Upper lobe of left lung (tissue), 6 donors: ENCODE measurements at places on chromosomes 4 and X.

DNA sequence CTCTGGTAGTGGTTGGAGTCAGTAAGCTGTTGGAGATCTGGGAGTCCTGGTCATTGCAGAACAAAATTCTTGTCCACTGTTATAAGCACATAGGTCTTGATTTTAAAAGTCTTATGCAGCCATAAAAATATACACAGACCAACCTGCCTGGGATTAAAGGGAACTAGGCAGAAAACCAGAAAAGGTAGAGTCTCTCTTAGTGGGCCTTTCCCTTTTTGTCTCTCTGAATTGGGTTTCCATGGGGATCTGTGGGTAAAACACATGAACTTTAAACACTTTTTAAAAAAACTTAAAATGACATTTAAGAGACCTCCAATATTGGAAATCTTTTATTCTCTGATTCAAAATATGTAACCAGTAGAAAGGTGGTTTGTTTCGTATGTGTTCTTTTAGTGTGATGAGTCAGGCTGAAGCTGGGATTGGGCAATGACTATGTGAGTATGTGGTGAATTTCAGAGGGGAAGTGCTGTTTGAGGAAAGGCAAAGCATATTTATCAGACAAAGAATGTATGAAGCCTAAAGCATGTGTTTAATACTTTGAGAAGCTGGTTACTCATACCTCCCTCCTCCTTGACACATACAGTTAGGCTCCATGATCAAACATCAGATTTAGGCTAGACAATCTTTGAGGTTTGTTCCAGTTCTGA, 29.6 kb downstream of the SLC16A2 start:
- DNase-seq, result no peak

DNA sequence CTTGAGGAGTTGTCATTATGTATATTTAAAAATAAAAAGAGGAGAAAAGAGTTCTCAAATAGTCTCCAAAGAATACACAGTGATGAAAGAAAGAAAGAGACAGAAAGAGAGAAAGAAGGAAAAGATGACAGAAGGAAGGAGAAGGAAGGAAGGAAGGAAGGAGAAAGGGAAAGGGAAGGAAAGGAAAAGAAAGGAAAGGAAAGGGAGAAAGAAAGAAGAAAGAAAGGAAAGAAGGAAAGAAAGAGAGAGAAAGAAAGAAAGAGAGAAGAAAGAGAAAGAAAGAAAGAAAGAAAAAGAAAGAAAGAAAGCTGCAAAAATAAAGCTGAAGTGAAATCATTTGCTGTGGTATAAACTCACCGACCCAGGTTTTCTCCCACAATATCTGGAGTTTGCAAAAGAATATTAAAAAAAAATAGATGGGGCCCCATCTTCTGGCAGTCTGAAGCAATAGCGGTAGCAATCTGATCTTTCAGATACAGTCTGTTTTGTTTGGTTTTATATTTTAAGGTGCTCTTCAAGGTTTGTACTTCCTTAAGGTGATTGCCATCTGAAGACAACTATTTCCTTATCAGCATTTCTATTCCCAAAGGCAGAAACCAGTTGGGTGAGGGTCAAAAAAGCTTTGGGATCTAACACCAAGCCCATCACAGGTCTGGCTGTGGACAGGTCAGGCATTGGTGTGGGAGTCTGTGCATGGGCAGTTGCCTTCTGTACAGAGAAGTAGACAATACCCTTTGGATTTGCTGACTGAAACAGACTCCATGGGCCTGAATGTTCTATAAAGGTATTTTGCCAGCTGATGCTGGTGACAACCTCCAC, 160.4 kb downstream of the CPEB2 start:
- no peak for DNase-seq

DNA sequence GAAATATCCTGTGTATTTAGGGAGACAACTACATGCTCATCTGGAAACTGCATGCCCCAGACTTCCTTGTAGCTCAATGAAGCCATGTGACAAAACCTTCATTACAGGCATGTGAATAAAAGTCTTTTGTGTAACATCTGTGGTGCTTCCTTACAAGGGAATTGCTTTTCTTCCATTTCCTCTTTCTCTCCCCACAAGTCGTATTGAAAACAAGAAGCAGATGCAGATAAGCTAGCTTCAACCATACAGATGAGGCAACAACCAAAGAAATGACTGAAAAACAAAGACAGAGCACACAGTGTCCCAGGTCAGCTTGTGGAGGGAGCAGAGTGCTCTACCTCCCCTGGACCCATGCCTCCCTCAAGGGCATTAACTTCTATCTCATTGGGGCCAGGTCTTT, 115.8 kb upstream of the INPP4B start:
- no peak for DNase-seq

- no peak for DNase-seq
These were observed 9.4 kb upstream of the CDS1 start for GRCh38 chr4:84573385-84574068.

- DNase-seq, result no peak
These were observed 140.3 kb upstream of the ZXDB start for GRCh38 chrX:57451426-57452020.

DNA sequence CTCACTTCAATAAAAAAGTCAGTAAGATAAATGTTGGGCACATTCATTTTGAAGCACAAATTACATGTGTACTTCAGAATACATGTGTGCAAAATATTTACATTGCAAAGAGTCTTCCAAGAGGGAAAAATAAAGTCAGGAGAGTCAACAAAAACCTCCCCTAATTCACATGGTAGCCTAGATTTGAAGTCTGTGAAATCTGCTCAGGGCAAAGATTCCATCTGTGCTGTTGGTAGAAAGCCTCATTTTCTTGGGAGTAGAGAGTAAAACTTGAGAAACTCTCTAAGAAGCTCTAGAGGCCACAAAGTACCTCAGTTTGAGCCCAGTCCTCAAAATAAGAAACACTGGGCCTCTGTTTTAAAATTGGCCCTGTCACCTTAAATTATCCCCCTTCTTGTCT, 303.4 kb downstream of the RAB28 start:
- no peak for DNase-seq

DNA sequence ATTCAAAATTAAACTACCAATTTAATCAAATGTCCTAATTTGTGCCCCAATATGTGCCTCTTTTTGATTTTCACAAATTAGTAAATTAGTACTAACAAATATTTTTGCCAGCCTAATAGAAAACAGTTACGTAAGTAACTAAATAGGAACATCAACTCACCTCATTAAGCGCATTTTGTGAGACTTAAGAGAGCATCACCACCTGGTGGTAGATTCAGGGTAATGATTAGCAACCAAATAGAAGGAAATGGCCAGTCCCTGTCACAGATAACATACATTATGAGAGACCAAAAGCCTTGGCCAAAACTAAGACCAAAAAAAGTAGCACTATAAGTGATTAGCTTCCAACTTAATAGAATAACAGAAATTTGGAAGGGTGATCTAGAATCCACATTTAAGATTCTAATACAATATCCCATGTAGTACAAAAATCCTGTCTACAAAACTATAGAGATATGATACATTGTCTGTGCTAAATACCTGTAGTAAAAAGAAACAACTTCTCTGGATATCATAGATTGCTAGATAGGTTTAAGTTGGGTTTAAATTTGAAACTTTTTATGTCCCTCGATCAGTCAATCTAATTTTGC, 46.7 kb downstream of the C4orf46 start:
- no peak for DNase-seq

GRCh38 chr4:7999695-8000094, 60.0 kb upstream of the AFAP1 start:
- DNase-seq, result no peak

GRCh38 chr4:8238515-8239053, 31.0 kb upstream of the HTRA3 start:
- DNase-seq, result no peak

DNA sequence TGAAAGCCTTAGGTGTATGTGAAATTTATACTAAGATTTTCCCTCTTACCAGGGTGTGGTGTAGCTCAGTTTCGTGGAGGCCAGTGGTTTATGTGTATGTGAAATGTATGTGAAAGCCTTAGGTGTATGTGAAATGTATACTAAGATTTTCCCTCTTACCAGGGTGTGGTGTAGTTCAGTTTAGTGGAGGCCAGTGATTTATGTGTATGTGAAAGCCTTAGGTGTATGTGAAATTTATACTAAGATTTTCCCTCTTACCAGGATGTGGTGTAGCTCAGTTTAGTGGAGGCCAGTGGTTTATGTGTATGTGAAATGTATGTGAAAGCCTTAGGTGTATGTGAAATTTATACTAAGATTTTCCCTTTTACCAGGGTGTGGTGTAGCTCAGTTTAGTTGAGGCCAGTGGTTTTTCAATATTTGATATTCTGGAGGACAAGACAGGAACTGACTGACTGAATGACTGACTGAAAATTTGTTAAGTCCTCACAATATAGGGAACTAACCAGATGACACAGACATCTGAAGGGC, 143.7 kb downstream of the NEXMIF start:
- DNase-seq, result no peak

- no peak for DNase-seq
These were observed 1.0 kb upstream of the OTOP1 start for GRCh38 chr4:4227510-4228355.

DNA sequence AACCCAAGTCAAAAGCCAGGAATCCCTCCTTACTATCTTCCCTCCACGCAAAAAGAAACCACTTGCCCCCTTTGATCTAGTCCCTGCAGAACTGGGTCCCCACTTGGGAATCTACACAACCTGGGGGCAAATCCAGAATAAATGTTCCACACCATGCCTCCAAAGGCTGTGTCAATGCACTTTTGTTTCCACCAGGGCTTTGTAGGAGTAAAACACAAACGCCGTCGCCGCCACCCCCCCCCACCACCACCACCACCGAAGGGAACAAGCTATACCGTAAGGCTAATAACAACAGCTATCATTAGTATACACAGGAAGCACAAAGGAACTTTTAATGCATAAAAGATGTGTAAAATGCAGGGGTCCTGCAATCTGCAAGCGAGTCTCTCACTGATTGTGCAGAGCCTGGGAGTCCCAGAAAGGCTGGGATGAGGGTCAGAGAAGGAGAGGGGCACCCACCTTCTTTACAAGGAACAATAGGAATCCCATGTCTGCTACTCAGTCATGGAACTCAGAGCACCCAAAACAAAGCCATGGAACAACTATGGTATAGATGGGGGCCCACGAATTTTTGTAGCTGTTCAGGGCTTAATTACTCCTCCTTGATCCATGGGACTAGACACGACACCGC, 13.2 kb downstream of the BCOR start:
- no peak for DNase-seq

- DNase-seq, result no peak
These were observed 143.2 kb downstream of the SH3KBP1 start for GRCh38 chrX:19744231-19744630.

- DNase-seq, result no peak
These were observed 66.4 kb upstream of the ATP6AP2 start for GRCh38 chrX:40514376-40514775.

- DNase-seq, result no peak
These were observed 47.0 kb downstream of the ANXA10 start for GRCh38 chr4:168139336-168139735.

GRCh38 chr4:10074767-10075105, 41.9 kb downstream of the WDR1 start:
- no peak for DNase-seq

- DNase-seq, result no peak
These were observed 256.5 kb upstream of the FAT1 start for GRCh38 chr4:186979961-186980745.

- DNase-seq, result no peak
These were observed 8.7 kb upstream of the JADE1 start for GRCh38 chr4:128800701-128801284.

- no peak for DNase-seq
These were observed 211.8 kb downstream of the PPP4R3C start for GRCh38 chrX:27251369-27251768.

DNA sequence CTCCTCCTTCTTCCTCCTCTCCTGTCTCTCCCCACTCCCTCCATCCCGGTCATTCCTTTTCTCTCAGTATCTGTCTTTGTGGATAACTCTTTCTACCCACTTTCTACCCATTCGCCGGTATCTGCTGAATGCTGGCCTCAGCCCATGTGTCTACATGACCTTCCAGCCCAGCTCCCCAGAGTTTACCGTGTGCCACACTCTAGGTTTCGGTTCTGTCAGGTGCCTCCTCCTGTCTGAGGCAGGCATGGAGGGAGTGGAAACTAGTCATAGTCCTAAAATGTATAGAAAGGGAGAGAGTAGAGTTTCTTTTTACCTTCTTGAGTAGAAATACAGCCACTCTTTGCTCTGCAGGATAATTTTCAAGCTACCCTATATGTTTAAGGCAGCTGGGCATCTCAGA, 33.5 kb upstream of the SCRG1 start:
- no peak for DNase-seq

DNA sequence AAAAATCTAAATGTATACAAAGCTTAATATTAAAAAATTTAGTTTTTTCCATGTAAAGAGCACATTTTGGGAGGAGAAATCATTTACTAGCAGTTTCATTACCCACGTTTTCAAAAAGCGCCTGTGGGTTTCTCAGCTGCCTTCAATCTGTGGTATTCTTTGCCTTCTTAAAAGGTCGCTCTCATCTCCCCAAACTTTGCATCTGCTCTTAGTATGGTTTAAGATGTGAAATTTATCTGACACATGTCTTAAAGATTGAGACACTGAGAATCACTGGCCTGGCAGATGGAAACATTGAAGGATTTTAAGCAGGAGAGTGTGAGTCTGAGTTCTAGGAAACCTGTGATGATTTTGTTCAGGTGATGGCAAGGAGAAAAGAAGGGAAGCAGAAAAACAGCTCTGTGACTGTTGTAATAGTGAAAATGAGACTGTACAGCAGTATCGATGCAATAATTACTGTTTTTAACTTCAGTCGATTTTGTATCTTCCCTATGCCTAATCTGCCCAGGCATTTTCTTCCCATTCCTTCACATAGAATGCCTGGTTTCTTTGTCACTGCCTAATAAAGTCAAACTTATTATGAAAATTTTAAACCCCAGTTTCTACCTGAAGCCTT, 75.9 kb downstream of the PAQR3 start:
- no peak for DNase-seq

GRCh38 chrX:136755411-136755810, 25.3 kb downstream of the ARHGEF6 start:
- no peak for DNase-seq

DNA sequence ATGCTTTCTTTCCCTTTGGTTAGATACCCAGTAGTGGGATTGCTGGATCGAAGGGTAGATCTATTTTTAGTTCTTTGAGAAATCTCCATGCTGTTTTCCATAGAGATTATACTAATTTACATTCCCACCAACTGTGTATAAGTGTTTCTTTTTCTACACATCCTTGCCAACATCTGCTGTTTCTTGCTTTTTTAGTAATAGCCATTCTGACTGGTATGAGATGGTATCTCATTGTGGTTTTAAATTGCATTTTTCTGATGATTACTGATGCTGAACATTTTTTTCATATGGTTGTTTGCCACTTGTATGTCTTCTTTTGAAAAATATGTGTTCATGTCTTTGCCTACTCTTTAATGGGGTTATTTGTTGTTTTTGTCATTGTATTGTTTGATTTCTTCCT, 6.6 kb upstream of the AGA start:
- DNase-seq, result no peak

GRCh38 chr4:8237256-8237989, 32.1 kb upstream of the HTRA3 start:
- DNase-seq, result no peak

GRCh38 chrX:32896088-32896487, 315.3 kb downstream of the DMD start:
- DNase-seq, result no peak

GRCh38 chr4:126916049-126916625, 716.6 kb upstream of the INTU start:
- DNase-seq, result no peak
